CD8-positive, alpha-beta memory T cell (primary cell): ENCODE measurements at places on chromosomes 11 and 22. TPM values are rescaled to one million over a fixed set of nuclear protein-coding genes. Genes with fewer than 3 reads are reported as not detected.

Gene CLTCL1
- 0.51 TPM for polyA plus RNA-seq

- DNase-seq: no peak
- no peaks in the 10 kb centered on the region for H3K27me3 ChIP-seq
- no peaks in the 10 kb centered on the region for H3K4me1 ChIP-seq
- no peaks in the 10 kb centered on the region for H3K36me3 ChIP-seq
- no peak overlapping the region for H3K27ac ChIP-seq
Observed at GRCh38 chr11:75465701-75466531, 32.9 kb upstream of the KLHL35 start.

DNA sequence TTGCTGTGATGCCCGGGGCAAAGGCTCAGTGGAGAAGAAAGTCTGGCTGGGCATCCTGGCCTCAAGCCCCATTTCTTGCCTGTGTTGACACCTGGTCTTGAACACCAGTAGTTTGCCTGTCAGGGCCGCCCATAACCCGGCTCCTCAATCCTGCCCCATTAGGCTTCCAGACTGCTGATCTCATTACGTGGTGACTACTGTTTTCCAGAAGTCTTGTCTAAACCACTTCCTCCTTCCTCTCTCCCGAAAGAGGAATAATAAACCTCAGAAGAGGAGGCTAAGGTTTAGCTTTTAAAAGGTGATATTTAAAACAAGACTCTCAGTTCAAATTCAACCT, 97.7 kb downstream of the CD44 start:
- H3K36me3 ChIP-seq: peaks cover under 1% of the 10 kb centered on the region
- H3K4me1 ChIP-seq: peaks cover 33% of the 10 kb centered on the region
- H3K4me3 ChIP-seq: no peak overlapping the region
- H3K27ac ChIP-seq: no peak overlapping the region
- H3K27me3 ChIP-seq: no peaks in the 10 kb centered on the region

Gene OR8G1
- polyA plus RNA-seq: not detected

- no peaks in the 10 kb centered on the region for H3K4me1 ChIP-seq
- DNase-seq: no peak
- H3K27me3 ChIP-seq: no peaks in the 10 kb centered on the region
- no peak overlapping the region for H3K27ac ChIP-seq
Observed at GRCh38 chr22:24225044-24225601, 19.8 kb downstream of the GGT5 start.

DNA sequence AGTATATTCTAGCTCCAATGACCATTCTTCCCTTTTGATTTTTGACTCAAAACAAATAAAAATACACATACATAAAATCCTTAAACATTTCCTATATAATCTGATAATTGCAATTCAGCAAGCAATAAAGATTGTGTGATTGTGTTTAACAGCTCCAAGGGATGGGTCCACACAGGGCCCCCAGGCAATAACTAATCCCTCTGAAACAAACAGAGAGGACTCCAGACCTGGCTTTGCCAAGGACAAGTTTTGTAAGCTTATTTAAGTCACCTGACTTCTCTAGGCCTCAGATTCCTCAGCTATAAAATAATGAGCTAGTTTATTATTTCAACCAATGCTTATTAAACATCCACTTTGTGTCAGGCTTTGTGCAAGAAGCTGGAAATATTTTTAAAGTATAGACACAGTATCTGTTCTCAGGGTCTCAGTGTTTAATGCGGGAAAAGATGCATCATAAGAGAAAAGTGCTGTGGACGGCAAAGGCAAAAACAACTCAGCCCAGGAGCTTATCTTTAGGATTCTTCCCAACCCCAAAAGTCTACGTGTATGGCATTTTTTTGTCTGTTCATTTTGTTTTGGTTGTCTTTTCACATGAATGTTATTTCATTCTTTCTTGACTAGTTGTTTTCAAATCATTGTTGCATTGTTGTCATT, 20.1 kb downstream of the FZD4 start:
- H3K27me3 ChIP-seq: no peaks in the 10 kb centered on the region
- no peaks in the 10 kb centered on the region for H3K4me1 ChIP-seq
- no peak for DNase-seq
- H3K27ac ChIP-seq: no peak overlapping the region
- H3K36me3 ChIP-seq: no peaks in the 10 kb centered on the region

DNA sequence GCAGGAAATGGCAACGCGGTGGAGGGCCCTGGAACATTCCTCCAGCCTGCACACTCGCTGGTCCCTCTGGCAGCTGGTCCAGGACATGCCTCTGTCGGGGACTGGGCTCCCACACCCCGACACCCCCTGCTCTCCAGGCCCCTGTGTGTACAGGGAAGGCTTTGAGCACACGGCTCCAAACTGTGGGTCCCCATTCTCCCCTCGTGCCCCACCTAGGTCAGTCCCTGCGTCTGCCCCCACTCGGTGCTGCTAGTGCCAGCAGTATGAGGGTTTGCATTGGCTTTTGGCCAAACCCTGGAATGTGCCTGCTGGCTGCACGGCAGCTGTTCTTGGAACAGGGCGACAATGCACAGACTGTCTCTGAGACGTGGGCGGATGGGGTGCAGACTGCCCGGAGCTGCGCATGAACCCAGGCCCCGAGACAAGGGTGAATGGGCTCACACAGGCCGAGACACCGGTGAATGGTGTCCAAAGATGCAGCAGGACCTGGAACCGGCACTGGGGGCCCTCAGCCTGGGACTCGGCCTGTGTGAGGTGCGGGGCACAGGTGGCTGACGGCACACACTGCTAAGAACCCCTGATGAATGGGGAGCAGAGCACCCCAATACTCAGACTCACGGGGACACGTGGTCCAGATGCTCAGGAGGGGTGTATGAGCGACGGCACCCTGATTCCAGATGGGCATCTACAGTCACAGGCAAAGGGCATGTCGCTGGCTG, 7.5 kb upstream of the SYT8 start:
- H3K27ac ChIP-seq: no peak overlapping the region
- H3K27me3 ChIP-seq: no peaks in the 10 kb centered on the region
- no peaks in the 10 kb centered on the region for H3K4me1 ChIP-seq

DNA sequence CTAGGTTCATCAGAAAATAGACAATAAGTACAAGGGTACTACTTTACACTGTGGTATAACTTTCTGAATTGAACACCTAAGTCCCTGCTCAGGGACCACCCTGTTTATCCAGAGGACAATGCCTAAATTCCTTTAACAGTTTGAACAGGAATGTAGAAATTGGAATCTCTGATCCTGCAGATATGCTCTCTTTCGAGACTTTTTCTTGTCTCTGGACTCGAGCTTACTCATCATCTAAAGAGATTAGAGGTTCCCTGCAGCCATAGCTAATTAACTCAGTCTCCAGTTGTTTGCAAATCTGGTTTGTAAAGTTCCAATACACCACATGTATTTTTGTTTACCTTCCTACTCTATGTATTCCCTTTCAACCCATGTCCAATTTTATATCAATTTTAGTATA, 1.0 kb downstream of the HOATZ start:
- DNase-seq: no peak
- no peaks in the 10 kb centered on the region for H3K36me3 ChIP-seq
- no peak overlapping the region for H3K27ac ChIP-seq
- no peak overlapping the region for H3K4me3 ChIP-seq
- peaks cover 15% of the 10 kb centered on the region for H3K27me3 ChIP-seq
- H3K4me1 ChIP-seq: no peaks in the 10 kb centered on the region

Gene SPDYC
- polyA plus RNA-seq: not detected

DNA sequence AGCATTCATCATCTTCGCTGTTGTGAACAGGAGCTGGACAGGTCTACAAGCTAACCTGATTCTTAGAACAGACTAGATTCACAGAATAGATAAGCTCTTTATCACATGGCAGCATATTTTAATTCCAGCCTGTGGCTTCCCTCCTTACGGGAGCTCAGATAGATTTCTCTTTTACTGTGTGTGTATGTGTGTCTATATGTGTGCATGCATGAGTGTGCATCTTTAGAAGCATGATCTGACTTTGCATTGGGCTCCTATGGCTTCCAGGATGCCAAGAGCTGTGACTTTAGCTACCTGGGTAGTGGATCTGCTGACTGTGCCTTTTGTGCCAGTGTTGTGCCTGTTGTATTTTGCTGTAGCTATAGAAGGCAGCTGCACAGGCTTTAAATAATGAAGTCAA, 44.3 kb downstream of the ZNRF3 start:
- no peaks in the 10 kb centered on the region for H3K27me3 ChIP-seq
- H3K4me1 ChIP-seq: no peaks in the 10 kb centered on the region
- H3K27ac ChIP-seq: no peak overlapping the region
- DNase-seq: no peak

DNA sequence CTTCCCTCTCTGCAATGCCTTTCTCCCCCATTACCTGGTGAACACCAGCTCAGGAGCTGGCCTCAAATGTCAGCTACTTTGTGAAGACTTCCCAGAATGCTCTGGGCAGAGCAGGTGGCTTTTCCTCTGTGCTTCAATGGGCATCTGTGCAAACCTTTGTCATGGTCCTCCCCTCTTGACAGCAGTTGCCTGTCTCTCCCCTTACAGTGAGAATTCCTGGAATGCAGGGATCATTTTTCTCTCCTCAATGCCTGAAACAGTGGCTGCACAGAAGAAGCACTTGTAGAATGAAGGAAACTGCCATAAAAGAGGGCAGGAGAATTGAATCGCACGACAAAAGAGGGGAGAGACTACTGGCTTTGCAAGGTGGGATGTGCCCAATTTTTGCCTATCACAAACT, 92.8 kb upstream of the NARS2 start:
- no peaks in the 10 kb centered on the region for H3K27me3 ChIP-seq
- no peaks in the 10 kb centered on the region for H3K4me1 ChIP-seq
- H3K27ac ChIP-seq: no peak overlapping the region
- DNase-seq: no peak

DNA sequence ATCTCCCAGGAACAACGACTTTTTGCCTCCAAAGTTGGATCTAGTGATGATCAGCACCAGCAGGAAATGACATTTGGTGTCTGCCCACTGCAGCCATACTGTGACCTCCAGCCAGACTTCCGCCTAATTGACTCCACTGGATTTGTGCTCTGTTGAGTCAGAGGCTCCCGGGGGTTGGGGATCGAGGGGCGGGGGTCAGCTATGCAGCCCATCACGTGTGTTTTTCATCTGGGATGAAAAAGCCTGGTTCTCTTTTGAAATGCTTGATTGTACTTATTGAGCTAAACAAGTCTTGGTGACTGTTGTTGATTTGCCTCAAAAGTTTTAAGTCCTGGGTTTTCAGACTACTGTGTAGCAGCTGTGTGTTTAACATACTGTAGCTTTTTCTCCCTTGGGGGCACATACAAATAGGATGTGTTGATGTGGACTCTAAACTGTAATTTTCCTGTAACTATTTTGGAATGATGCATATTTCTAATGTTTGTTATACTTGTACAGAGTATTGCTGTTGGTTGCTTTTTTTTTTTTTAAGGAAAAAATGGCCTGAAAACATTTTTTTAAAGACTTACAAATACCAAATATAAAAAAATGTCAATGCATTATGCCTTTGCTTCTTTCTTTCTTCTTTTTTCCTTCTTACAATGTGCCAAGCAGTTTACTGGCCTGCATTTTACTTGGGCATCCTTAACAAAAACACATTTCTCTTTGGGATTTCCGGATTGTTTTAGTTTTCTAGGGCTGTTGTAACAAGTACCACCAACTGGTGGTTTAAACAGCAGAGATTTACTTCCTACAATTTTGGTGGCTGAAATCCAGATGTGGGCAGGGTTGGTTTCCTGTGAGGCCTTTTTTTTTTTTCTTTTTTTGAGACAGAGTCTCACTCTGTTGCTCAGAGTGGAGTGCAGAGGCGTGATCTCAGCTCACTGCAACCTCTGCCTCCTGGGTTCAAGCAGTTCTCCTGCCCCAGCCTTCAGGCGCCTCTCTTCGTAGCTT, 46.1 kb upstream of the OR4B1 start:
- no peak overlapping the region for H3K4me3 ChIP-seq
- H3K36me3 ChIP-seq: no peaks in the 10 kb centered on the region
- H3K27me3 ChIP-seq: no peaks in the 10 kb centered on the region
- no peak overlapping the region for H3K27ac ChIP-seq
- no peaks in the 10 kb centered on the region for H3K4me1 ChIP-seq

- no peaks in the 10 kb centered on the region for H3K27me3 ChIP-seq
- H3K4me3 ChIP-seq: no peak overlapping the region
- peaks cover 9% of the 10 kb centered on the region for H3K4me1 ChIP-seq
- DNase-seq: no peak
- peak overlapping the region; percentile 38 for H3K27ac ChIP-seq
- H3K36me3 ChIP-seq: peaks cover 12% of the 10 kb centered on the region
Observed at GRCh38 chr11:60854140-60854846, 1.5 kb downstream of the PTGDR2 start.

DNA sequence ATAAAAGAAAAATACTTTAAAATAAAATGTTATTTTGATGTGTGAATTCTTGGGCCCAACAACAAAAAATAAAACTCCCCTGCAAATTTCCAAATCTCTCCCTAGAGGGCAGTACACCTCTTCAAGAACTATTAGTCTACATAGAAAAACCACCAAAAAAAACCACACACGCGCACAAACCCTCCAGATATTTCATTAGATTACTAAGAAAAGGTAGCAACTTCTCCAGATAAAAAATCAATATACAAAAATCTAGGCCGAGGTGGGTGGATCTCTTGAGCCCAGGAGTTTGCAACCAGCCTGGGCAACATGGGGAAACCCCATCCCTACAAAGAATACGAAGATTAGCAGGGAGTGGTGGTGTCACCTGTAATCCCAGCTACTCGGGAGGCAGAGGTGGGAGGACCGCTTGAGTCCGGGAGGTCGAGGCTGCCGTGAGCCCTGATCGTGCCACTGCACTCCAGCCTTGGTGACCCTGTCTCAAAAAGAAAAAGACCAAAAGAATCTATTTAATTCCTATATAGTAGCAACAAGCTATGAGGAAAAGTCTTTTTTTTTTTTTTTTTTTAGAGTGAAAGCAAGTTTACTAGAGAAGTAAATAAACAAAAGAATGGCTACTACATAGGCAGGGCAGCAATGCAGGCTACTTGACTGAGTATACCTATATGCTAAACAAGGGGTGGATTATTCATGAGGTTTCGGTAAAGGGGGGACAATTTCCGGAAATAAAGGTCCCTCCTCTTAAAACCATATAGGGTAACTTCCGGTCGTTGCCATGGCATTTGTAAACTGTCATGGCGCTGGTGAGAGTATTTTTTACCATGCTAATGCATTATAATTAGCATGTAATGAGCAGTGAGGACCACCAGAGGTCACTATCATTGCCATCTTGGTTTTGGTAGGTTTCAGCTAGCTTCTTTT, 13.1 kb downstream of the B3GNT6 start:
- peaks cover 15% of the 10 kb centered on the region for H3K4me1 ChIP-seq
- H3K27ac ChIP-seq: peak overlapping the region; percentile 25
- peak overlapping the region; percentile 58 for H3K4me3 ChIP-seq

Gene DTX4
- 0.98 TPM for polyA plus RNA-seq

- H3K4me1 ChIP-seq: no peaks in the 10 kb centered on the region
- DNase-seq: no peak
- no peak overlapping the region for H3K4me3 ChIP-seq
Observed at GRCh38 chr22:33083212-33083611, 25.0 kb upstream of the SYN3 start.

GRCh38 chr11:120249279-120250262, 9.6 kb downstream of the POU2F3 start:
- no peaks in the 10 kb centered on the region for H3K4me1 ChIP-seq
- DNase-seq: no peak
- H3K36me3 ChIP-seq: no peaks in the 10 kb centered on the region
- no peak overlapping the region for H3K4me3 ChIP-seq
- H3K27ac ChIP-seq: no peak overlapping the region
- no peaks in the 10 kb centered on the region for H3K27me3 ChIP-seq

GRCh38 chr11:121763526-121763925, 310.8 kb upstream of the SORL1-AS1 start:
- H3K4me3 ChIP-seq: no peak overlapping the region
- no peaks in the 10 kb centered on the region for H3K27me3 ChIP-seq
- no peaks in the 10 kb centered on the region for H3K36me3 ChIP-seq
- DNase-seq: no peak
- no peak overlapping the region for H3K27ac ChIP-seq

GRCh38 chr11:871472-871871, 28.8 kb downstream of the TSPAN4 start:
- DNase-seq: no peak
- no peak overlapping the region for H3K4me3 ChIP-seq
- H3K27ac ChIP-seq: no peak overlapping the region
